ENCODE measurements at places on chromosomes 16 and 17.

GRCh38 chr17:3039736-3040135 is 23.7 kb downstream of the OR1D5 start:
- DNase-seq = peak; percentile 54

DNA sequence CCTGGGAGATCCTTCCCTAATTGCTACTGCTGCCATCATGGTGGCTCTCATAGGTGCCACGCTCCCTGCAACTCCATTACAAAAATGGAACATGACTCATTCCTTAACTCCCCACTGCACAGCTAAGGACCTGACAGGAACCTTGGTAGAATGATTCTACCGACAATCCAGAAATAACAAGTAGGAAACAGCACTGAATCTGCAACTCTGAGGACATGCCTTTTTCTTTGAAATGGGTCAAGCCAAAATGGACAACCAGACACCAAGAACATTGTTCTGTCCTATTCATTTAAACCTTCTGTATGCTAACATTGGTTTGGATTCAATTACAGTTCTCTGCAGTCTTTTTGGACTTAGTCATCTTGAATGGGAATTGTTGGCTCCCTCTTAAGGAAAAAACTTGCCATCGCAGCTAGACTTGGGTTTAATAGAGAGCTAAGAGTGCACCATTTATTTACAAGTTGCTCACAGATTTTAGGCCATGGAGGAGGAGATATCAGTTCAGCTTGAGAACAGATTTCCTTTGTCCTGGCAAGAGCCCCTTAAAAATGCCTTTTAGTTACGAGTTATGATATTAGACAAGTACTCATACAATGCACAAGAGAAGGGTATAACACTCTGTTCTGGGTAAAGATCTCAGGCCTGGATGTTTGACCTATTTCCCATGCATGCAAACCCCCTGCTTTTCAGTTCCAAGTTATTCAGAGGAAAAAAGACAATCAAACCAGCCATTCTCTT is 20.9 kb upstream of the NSRP1 start:
- no peak for DNase-seq

DNA sequence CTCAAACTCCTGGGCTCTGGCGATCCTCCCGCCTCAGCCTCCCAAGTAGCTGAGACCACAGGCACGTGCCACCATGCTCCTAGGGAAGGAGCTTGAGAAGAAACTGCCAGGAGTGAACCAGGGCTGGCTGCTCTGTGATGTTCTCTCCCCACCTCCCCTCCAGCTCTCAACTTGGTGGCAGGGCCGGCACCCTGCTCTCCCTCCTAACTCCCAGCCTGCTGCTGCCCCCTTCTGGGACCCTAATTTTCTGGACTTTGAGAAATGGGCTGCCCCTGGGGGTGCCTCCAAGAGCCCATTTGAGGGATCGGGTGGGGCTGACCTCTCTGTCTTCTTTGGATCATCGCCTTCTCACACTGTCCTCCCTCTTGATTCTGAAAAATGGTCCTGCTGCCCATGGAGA is 14.9 kb upstream of the STAT3 start:
- peak; percentile 45 for DNase-seq

DNA sequence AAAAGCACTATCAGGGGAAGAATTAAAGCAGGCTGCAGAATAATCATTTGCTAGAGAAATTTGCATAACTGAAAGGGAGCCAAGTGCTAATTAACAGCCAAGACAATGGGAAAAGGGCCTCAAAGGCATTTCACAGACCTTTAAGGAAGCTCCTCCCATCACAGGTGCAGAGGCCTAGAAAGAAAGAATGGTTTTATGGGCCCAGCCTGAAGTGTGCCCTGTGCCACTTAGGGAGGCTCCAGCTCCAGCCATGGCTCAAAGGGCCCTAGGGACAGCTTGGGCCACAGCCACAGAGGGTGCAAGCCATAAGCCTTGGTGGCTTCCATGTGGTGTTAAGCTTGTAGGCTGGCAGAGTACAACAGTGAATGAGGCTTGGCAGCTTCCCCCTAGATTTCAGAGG is 50.1 kb downstream of the RNF112 start:
- DNase-seq = no peak

GRCh38 chr17:73250851-73251640 is 10.6 kb downstream of the CPSF4L start:
- no peak for DNase-seq

DNA sequence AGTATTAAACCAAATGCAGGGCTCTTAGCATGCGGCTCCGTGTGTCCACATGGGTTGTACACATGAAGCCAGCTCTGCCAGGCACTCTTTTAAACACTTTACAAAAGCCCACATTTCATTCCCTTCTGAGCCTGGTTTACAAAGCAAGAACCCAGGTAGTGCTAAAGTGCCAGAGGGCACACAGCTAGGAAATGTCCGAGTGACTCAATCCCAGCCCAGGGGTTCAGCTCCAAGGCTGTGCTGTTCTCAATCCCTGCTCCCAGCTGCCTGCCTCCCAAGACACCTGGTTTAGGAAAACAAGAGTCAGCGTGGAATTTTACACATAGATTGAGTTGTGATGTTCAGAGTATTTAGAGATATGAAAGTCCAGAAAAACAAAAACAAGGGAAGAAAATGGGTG is 13.3 kb upstream of the DCAF7 start:
- DNase-seq = no peak

DNA sequence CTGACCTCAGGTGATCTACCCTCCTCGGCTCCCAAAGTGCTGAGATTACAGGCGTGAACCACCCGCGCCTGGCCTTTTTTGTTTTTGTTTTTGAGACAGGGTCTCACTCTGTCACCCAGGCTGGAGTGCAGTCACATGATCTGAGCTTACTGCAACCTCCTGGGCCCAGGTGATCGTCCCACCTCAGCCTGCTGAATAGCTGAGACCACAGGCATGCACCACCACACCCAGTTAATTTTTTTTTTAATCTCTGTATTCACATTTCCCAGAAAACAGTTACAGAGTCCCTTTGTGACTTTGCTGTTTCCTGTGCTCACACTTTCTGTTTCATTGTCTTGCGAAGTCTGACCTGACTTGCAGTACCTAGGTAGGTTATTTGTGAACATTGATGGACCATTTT is 2.7 kb downstream of the CLUAP1 start:
- DNase-seq = peak; percentile 83

GRCh38 chr16:89811321-89811720 is 5.1 kb downstream of the FANCA start:
- DNase-seq = no peak

DNA sequence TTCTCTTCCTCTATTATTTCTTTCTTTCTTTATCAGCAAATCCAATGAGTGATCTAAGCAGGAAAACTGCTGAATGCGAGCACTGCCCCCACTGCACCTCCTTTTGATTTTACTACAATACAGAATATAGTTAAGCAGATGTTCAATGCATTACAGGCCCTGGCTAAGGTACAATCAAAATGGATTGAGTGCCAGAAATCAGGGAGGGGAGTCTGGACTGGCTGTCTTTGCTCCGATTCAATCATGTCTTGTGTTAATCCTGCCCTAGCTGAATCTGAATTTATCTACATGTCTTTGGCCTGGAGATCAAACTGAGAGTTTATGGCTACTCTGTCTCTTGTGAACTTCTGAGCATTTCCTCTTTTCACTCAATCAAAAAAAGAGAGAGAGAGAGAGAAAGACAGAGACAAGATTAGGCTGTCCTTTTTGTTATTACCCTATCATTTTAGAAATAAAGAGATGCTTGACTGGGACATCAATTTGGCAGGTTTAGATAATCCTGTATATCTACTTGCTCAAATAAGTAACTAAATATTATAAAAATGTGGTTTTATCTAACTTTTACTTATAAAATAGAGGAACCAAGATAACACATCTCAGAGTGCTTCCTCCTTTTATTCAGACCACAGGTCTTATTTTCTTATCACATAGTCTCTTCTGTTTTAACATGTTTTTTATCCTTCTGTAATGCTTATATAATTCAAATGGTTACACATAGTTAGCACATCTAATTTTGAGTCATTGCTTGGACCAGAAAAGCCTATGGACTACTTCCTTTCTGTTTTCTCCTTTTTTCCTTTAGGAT is 656.2 kb downstream of the KCNJ2 start:
- DNase-seq = no peak

- DNase-seq = no peak
These were observed 6.7 kb downstream of the PCGF2 start for GRCh38 chr17:38741461-38741860.

DNA sequence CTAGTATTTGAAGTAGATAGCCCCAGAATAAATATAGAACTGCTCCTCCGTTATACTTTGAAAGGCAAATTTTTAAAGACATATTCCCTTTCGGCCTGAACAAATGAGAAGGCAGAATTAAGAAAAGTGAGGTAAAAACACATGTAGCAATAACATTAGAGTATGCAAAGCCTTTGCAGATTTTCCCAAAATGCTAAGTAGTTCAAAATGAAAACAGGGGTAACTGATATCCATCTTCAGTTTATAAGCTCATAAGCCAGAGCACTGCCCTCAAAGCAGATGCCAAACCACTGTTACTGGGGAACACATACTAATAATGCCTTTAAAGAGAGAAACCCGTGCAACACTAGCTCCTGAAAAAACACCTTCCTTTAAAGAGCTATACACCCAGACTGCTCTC is 51.3 kb upstream of the CLEC18B start:
- DNase-seq = no peak

GRCh38 chr17:72244956-72245355 is 124.1 kb downstream of the SOX9 start:
- no peak for DNase-seq

DNA sequence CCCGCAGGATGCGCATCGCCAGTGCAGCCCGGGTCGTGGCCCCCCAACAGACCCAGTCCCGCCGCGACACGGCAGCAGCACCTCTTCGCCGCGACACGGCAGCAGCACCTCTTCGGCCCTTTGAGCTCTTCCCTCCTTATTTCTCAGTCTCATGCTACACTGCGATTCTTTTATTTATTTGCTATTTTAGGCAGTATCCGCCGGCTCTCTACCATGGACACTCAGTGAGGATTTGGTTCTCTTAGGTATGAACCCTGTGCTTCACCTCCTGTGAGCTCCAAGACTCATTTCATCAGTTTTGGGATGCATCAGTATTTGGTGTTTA is 8.3 kb upstream of the MAP2K3 start:
- no peak for DNase-seq

GRCh38 chr17:6831661-6832263 is at the start of gene TEKT1:
TEKT1 (minus strand) TSS chr17:6831729; CDS start chr17:6830376, 1,353 bp downstream.
- DNase-seq = peak; percentile 80

- DNase-seq = no peak
These were observed 22.2 kb downstream of the SLC43A2 start for GRCh38 chr17:1606352-1606985.

DNA sequence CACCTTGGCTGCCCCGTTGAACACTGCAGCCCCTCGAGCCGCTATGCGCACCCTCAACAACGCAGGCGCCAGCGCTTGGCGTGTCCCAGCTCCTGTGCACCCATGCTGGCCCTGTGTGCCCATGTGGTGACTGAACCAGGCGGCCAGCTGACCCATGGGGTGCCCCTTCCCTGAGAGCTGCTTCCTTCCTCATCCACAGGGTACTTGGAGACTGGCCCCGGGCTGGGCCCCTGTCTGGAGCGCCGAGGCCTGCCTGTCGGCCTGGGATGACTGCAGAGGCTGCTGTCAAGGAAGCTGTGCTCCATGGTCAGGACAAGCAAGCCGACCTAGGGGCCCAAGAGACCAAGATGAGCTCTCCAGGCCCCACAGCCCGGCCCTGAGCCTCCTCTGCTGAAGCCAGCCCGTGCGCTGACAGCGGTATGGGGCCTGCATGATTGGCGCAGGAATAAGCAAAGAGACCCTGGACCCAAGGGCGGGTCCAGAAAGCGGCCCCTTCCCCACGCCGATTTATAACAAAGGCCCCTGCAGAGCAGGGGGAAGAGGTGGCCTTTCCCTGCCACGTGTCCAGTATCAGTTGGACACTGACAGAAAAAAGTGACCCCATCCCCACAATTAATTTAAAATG is 21.6 kb upstream of the BAHCC1 start:
- no peak for DNase-seq

- DNase-seq = no peak
These were observed 11.9 kb downstream of the CTRL start for GRCh38 chr16:67919622-67920221.

- DNase-seq = no peak
These were observed 332.7 kb downstream of the ZFHX3 start for GRCh38 chr16:72715267-72715666.

GRCh38 chr17:2926019-2926650 is 129.9 kb downstream of the RAP1GAP2 start:
- DNase-seq = no peak

- no peak for DNase-seq
These were observed 325.9 kb downstream of the SEC14L1 start for GRCh38 chr17:77466596-77467223.

- DNase-seq = no peak
These were observed 7.2 kb upstream of the MRTFB start for GRCh38 chr16:14063618-14064581.

GRCh38 chr17:2213291-2213960 is 90.2 kb downstream of the SMG6 start:
- no peak for DNase-seq

- DNase-seq = no peak
These were observed 32.1 kb downstream of the TNRC6A start for GRCh38 chr16:24761526-24761925.

DNA sequence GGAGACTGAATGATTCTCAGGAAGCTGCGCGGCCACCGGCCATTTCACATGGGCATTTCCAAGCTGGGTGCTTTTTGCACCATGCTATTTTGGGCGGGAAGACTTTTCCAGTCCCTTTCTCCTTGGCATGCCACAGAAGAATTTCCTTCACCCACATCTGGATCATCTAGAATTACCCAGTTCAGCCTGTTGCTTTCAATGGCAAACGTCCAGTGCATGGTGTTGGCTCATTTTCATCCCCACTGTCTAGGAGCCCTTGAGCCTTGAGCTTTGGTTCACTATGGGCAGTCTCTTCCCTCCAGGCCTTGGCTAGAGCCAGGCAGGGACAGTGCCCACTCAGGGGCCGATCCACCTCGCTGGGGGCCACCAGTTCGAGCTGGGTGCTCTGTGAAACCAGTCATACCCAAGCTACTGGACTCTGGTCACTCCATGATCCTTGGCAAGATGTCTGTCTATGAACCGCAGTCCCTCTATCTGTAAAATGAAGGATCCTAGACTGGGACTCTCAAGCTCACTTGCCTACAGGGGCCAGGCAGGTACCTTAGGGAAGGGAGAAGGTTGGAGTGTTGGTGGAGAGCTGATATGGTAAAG is 71.1 kb downstream of the CYLD start:
- no peak for DNase-seq
